ENCODE measurements at places on chromosomes 7 and 10.

DNA sequence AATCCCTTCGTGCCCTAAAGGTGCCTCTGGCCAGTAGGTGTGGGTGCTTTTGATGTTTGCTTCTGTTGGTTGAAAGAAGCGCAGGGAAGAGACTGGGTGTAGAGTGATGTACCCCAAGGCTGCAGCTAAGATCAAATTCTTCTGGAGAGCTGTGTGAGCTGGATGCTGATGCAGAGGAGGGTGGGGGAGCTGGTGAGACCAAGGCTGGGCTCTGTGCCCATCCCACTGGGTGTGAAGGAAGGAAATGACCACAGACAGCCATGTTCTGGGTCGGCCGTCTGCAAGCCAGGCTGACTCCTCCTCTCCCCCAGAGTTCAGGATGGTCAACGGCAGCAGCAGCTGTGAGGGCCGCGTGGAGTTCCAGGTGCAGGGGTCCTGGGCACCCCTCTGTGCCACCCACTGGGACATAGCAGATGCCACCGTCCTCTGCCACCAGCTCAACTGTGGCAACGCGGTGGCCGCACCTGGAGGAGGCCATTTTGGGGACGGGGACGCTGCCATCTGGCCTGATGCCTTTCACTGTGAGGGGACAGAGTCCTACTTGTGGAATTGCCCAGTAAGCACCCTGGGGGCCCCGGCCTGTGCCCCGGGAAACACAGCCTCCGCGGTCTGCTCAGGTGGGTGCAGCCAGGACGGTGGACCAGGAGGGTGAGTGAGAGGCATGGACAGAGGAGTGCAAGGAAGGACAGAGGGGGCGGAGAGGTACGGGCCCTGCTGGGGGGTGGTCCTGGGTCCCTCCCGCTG is 5.1 kb downstream of the SCART1 start:
- no peak for DNase-seq

DNA sequence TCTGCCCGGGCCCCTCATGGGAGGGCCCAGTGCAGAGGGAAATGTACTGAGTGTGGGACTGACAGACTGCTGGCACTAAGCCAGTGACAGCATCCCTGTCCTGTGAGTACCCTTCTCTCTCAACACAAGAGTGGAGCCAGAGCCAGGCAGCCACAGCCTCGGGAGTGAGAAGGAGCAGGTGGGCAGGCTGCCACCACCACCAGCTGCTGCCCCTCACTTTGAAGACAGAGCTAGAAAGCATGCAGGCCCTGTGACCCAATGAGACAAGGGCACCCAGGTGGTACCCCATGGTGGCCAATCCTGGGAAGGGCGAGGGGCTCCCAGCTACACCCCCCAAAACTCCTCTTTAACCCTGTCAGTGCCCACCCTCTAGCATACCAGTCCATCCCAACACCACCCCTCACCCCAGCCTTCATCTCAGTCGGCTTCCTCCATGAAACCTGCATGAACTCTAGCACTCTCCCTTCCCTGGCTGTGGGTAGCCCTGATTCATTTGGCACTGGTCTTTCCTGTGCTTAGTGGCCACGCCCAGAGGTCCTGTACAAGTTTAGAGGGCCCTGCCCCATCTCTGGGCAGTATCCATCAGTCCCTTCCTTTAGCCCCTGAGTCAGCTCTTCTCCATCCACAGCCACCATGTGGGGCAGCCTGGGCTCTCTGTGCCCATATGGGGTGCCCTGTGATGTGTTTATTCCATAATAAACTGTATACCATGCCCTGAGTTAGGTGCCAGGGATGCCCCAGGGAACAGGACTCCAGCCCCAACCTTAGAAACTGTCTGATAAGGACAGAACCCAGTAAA is 207.0 kb upstream of the ZMIZ1 start:
- DNase-seq = no peak

DNA sequence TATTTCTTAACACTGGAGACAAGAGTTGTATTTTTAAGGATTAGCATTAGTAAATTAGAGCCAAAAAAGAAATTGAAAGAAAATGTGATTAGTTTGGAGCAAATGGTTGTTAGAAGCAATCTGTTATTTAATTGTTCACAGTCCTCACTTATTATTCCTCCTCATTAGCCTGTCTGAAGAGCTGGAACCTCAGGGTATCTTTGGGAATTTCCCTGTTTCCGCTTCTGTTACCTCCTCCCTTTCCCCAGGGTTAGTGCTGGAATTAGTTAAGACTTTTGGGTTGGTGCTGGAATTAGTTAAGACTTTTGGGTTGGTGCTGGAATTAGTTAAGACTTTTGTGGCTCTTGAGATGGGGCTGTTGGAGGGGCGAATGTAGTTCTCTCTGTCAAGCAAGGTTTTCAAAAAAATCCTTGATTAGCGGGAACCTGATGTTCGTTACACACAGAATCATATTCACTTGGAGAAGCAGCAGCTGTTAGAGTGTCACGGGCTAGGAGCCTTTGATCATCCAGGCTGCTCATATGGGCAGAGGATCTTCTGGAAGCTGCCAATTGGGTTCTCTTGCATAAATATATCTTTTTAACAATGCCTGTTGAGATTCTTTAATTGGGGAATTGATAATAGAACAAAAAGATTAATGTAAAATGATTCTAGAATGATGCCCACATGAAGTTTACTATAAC is 251.0 kb upstream of the NPSR1 start:
- no peak for DNase-seq

DNA sequence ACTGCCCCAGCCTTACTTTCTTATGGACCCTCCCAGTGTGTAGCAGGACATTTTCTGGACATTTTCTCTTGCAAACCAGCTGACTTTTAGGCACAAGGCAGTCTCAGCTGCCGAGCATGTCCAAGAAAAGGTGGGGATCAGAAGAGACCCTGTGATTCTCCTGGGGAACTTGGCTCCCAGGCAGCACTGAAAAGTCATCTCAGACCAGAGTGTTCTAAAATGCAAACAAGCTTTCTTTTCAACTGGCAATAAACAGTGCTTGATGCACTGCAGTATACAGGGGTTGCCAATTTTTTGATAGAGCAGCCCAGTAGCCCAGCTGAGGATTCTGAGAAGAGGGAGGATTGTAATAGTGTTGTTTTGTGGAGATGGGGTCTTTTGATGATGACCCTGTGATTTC is 168.0 kb upstream of the PHYHIPL start:
- no peak for DNase-seq

GRCh38 chr10:114634609-114634979 is 23.5 kb downstream of the ABLIM1 start:
- DNase-seq = peak; percentile 69

GRCh38 chr7:20193873-20194272 is 23.3 kb downstream of the MACC1 start:
- no peak for DNase-seq

DNA sequence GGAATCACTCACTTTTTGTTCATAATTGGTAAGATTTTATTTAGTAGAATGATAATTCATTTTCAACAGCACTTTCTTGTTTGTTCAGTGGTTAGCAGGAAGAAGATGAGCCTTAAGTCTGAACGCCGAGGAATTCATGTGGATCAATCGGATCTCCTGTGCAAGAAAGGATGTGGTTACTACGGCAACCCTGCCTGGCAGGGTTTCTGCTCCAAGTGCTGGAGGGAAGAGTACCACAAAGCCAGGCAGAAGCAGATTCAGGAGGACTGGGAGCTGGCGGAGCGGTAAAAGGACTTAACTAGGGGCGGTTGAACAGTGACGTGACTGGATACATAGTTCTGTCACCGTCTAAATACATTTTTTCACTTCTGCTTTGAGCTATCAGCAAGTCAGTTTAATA is 31.3 kb downstream of the RABGEF1 start:
- DNase-seq = no peak

DNA sequence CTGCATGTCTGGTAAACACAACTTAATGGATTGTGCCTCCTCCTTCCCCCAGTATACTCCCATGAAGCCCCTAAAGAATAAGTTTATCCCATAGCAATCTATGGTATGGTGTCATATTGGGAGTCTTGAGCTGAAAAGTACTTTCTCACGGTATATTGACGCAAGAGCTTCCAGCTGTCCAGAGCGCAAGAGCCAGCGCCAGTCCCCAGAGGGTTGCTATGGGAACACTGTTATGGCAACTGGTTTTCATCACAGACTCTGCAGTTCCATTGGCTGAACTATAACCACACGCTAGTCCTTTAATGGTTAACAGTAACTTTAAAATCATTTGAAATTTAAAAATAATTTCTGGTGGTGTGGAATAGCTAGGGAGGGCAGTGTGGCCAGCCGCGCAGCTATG is 46.9 kb downstream of the PRPF18 start:
- DNase-seq = peak; percentile 52

DNA sequence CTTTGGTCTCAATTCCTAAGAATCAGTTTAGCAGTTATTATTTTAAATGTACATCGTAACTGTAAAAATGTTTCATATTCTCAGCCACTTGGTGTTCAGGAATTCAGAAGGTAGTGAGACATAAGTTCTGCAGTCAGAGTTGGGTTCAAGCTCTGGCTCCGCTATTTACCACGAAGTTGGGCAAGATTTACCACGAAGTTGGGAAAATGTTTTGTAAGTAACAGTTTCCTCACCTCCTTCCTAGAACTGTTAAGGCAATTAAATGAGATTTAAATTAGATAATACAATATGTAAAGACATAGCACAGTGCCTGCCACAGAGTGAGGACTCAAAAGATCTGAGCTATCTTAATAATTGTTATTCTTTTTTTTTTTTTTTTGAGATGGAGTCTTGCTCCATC is 16.3 kb upstream of the ABLIM1 start:
- no peak for DNase-seq

- peak; percentile 7 for DNase-seq
Measured at GRCh38 chr10:122703483-122704448, 4.1 kb upstream of the C10orf120 start.

DNA sequence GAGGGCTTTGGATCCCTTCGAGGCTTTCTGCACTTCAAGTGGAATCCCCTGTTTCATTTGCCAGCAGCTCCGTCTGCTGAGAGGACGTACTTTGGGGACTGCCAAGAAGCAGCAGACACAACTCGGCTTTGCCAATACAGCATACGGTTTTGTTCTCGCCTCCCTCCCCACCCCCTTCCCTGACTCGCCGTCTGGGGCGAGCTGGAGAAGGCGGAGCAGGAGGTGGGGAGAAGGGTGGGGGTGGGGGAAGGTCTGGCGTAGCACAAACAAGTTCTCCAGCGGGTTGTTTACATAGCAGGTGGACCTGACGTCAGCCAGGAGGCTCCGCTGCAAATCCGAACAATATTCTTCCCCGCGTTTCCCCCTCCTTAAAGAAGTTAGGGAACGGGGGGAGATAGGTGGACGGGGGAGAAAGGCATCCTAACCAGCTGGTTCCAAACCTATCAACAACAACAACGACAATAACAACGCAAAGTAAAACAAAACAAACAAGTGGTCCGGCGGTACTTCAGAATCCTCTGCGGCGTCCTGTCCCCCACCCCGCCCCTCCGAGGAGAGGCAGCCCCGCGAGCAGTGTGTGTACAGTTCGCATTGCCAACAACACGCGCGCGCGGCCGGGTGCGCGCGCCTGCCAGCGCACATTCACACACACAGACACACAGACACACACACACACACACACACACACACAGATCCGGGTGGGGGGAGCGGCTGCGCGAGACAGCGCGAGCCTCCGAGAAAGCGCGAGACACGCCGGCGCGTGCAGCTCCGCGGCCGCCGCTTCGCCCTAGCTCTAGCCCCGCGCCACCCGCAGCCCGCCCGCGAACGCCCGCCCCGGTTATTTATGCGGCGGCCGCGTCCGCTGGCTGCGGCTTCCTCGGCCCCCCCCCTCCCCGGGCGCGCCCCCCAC is 167.0 kb upstream of the PPP1R3A start:
- DNase-seq = peak; percentile 69

DNA sequence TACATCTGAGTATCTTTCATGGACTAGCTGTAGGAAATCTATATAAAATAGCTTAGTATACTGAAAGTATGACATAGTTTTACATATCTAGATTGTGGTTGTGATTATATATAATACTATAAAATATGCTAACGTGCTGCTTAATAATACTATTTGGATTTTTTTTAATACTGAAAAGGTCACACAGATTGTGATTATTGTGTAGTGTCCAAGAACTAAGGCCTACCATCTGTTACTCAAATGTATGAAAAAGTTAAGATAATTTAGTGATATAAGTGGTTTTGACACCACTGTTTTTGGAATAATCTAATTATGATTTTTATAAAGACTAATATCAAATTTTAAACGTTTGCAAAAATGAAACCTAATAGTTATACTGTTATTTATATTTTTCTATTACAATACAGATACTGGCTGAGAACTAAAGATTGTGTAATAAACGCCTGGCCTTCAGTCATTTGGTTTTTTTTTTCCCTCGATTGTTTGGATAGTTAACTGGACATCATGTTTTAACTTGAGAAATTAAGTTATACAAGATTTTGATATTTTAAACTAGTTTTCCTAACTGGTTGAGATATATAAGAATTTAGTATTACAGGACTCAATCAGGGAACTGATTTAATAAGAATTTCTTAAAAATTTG is 12.6 kb downstream of the PTEN start:
- no peak for DNase-seq

DNA sequence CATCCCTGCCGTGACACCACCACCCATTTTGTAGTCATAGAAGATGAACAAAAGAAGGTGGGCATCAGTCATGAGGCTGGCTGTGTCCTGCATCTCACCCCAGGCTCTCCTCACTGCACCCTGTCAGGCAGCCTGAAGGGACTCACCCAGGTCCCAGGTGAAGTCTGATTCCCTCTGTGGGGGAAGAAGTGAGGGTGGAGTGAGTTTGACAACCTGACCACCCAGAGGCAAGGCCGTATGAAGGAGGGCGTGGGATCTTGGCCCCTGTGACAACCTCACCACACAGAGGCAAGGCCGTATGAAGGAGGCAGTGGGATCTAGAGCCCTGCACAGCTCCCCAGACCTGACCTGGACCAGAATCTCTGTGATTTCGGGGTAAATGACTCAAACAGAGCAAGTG is 152.5 kb downstream of the DIP2C start:
- no peak for DNase-seq

GRCh38 chr10:13671904-13672303 is 85.1 kb downstream of the PRPF18 start:
- DNase-seq = no peak

GRCh38 chr7:144903201-144903600 is 67.3 kb upstream of the TPK1 start:
- no peak for DNase-seq

GRCh38 chr10:86659721-86660453 is 5.5 kb downstream of the OPN4 start:
- no peak for DNase-seq

DNA sequence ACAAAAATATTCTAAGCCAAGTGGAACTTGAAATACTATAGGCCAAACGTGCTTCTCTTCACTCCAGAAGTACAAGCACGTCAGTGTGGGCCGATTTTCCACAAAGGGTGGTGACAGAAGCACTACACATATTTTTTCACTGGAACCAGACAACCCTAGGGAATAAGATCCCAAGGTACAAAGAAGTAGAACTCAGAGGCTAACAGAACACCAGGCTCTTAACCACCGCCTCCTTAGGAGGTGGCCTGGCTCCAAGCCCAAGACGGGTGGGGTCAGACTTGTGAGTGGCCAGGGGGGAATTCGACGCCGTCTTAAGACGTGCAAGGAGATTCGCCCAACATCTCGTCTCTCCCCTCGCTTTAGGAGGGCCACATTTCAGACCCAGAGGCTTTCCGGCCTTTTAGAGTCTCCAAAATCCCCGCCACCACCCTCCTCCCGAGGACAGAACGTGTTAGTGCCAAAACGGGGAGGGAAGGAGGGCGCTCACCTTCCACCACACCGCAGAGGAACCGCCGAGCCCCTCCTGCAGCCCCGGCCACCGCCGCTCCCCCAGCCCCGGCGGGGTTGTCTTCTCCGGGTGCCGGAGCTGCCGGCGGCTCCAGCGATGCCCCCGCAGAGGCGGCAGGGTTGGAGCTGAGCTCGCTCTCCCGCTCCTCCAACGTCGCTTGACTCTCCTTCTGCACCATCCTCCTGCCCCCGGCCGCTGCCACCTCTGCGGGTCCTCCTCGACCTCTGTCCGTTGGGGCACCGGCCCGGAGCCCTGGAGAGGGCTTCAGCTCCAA is 716 bp downstream of the OGA start:
- DNase-seq = peak; percentile 92

Data from AG09319 (cell line).